ENCODE measurements at places on chromosomes 3 and 15.

DNA sequence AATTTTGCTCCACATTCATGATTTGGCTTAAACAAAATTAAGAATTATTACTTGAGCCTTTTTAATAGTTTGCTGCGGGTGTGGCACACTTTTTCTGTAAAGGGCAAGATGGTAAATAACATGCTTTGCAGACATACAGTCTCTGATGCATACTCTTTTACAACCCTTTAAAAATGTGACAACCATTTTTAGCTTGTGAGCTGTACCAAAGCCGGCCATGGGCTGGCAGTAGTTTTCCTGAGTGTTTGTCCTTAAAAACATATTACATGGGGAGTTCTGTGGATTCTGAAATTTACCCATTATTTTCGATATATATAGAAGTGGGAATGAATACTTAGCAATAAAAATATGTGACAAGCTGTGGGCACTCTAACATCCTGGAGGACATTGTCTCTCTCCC is 163.4 kb downstream of the FNDC3B start:
- DNase-seq, result no peak

DNA sequence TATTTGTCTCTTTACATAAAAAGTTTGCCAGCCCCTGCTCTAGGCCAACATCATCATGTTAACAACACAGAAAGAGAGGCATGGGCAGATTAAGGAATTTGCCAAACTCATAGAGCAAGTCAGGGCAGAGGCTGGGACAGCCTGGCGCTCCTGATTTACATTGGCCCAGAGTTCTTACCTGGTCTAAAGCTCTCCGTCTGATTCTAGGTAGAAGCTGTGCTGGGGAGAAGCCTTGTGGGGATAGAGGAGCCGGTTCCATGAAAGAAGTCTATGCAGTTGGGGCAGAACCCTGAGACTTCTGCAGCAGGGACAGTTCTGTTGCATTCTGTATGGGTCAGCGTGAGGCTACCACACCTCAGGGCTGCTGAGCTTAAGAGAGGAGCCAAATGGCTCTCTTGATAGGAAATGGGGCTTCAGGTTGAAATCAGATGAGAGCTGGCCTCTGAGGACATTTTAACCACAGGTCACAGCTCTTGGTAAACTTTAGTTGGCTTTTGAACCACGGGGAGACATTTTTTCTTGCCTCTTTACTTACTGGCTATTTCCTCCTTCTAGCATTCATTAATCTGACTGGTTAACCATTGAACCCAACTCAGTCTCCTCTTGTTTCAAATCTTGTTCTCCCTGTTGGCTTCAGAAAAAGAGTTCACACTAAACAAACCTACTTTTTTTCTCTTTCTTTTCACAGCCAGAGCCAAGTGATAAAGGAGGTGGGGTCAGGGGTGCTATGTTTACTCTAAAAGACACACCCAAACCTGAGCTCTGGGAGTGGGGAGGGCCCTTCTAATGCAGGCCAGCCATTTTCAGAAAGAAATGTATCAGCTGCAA is 250.7 kb downstream of the OPA1 start:
- DNase-seq, result no peak

DNA sequence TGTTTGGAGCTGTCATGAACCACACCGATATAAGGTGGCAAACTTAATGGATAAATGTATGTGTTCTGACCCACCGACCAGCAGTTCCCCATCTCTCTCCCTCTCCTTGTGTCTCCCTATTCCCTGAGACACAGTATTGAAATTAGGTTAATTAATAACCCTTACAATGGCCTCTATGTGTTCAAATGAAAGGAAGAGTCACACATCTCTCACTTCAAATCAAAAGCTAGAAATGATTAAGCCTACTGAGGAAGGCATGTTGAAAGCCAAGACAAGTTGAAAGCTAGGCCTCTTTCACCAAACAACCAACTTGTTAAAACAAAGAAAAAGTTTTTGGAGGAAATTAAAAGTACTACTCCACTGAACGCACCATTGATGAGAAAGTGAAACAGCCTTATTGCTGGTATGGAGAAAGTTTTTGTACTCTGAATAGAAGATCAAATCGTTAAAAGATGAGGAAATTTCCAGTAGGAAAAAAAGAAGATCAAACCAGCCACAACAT is 15.0 kb downstream of the ATR start:
- DNase-seq, result no peak

DNA sequence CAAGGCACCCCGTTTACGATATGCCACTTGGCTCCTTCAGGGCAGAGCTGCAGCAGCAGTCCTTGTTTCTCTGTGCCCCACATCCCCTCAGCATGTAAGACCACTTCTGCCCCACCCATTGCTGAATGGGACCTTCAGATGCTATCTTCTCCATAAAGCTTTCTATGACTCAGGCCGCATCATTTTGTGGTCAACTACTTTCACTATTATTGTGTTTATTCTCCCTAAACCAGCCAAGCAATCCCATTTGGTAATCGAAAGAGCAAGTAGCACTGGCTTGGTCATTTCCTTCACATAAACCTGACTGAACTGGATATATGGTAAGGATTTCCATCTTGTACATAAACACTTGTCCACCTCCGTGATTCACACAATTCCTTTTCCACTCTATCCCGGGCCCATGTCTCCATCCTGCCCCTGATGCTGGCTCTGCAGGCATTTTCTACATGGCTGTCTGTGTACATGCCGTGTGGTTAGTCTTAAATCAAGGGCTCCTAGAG is 25.7 kb downstream of the LIPC start:
- no peak for DNase-seq

DNA sequence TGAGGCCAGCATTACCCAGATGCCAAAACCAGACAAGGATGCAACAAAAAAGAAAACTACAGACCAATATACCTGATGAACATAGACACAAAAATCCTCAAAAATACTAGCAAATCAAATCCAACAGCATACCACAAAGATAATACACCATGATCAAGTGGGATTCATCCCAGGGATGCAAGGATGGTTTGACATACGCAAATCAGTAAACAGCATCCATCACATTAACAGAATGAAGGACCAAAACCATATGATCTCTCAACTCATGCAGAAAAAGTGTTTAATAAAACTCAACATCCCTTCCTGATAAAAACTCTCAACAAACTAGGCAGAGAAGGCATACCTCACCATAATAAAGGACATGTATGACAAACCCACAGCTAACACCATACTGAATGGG is 14.0 kb upstream of the PIAS1 start:
- DNase-seq, result no peak

GRCh38 chr3:5300638-5301037 is 113.1 kb downstream of the EDEM1 start:
- DNase-seq, result no peak

DNA sequence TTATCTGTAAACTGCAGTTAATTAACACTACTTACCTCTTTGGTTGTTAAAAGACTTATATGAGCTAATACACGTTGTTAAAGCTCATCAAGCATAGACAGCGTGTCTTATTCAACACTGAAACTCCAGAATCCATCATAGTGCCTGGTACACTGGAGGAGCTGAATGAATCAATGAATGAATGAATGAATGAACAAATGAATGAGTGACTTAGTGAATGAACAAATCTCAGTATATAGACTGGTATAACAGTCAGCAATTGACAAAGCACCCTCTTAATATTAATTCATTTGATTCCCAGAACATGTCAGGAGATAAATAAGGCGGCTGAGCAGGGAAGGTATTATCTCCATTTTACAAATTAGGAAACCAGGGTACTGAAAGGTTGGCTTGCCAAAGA is 7.1 kb downstream of the CASR start:
- no peak for DNase-seq

GRCh38 chr15:29736012-29736743 is 86.1 kb downstream of the TJP1 start:
- DNase-seq, result no peak

DNA sequence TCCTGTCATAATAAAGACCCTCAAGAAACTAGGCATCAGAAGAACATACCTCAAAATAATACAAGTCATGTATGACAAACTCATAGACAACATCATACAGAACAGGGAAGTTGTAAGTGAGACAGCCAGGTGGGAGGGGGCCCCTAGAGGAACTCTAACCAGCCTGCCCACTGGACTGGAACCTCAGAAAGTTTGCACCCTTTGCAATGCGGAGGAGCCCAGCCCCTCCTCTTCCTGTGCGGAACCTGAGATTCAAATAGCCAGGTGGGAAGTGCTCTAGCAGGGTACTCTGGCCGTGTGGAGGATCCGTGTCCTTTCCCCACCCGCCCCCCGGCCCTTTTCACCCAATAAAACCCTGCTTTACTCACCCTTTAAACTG is 387.0 kb upstream of the CBLB start:
- DNase-seq, result no peak

DNA sequence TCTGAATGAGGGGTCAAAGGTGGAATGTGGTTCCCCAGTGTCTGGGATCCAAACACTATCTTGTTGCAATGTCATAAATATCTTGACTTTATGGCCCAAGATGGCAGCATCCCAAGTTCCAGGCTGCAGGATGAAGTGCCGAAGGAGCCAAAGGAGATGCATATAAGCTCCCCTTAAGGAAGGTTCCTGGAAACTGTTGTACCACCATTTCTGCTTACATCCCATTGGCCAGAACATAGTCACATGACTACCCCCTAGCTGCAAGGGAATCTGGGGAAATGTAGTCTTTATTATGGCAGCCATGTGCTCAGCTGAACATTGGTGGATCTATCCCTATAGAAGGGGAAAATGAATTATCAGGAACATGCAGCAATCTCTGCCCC is 54.3 kb downstream of the BDH1 start:
- no peak for DNase-seq

- no peak for DNase-seq
Observed at GRCh38 chr15:25408428-25408827, 30.4 kb downstream of the UBE3A start.

DNA sequence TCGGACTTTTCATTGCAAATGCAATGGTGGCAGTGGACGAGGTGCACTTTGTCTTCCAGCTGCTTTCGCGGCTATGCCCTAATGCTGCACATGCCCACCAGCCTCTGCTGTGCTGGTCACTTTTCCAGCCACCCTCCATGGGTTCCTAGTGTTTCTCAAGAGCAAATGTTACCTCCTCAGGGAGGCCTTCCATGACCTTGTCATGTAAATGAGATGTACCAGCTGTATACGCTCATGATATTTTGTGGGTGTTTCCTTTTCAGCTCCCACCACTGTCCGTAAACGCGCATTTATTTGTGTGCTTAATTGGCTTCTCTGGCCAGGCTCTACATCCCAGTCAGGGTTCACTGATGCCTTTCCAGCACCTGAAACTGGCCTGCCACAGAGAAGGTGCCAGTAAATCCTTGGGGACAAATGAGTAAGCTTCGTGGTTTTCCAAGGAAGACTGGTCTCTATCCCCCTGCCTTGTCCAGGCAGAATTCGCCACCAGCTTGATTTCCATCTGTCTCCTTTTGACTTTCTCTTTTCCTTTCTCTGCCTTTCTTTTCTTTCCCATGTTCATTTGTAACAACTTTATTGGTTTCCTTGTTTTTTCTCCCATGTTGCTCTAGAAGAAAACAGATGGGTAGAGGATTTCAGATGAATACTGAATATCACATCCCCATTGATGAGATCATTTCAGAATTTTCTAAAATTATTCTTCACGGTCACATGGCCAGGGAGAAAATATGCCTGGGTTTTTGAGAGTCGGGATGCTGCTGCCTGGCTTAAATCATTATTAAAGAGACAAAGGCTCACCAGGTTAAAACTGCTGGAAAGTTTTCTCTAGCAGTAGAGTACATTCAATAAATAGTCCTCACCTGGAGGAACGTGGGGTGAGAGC is 82.5 kb downstream of the CHST2 start:
- DNase-seq, result no peak

- DNase-seq, result no peak
Observed at GRCh38 chr3:196122021-196122687, 40.3 kb upstream of the TFRC start.

GRCh38 chr3:126961191-126961790 is 21.6 kb upstream of the PLXNA1 start:
- no peak for DNase-seq

GRCh38 chr3:10883478-10884234 is 67.6 kb downstream of the SLC6A11 start:
- no peak for DNase-seq

DNA sequence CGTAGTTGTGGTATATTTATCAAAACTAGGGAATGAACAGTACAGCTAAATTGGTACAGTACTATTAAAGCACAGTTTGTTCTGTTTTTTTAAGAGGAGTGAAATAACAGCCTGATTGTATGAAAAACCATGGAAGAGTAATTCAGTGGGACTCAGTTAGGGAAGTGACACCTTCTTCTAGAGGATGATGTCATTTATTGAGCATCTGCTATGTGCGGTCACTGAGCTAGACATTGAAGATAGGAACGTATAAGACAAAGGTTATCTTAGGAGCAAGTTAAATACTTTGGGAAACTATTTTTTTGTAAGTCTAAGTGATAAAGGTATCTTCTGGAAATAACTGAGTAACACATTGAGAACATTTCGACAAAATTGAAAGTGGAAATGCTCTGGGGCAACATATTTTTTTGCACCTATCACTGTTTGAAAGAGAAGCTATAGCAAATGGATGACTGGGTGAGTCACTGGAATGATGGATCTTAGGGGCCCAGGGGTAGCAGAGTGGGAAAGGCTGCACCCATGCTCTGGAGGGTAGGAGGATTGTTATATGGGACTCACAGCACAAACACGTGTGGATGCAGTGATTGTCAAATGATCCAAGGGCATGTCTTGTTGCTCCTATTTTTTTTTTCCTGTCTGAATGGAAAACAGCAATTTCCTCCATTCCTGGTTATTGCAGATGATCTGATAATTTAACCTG is 43.0 kb downstream of the OXNAD1 start:
- DNase-seq, result no peak

GRCh38 chr15:50797926-50798325 is 32.4 kb upstream of the SPPL2A start:
- no peak for DNase-seq

DNA sequence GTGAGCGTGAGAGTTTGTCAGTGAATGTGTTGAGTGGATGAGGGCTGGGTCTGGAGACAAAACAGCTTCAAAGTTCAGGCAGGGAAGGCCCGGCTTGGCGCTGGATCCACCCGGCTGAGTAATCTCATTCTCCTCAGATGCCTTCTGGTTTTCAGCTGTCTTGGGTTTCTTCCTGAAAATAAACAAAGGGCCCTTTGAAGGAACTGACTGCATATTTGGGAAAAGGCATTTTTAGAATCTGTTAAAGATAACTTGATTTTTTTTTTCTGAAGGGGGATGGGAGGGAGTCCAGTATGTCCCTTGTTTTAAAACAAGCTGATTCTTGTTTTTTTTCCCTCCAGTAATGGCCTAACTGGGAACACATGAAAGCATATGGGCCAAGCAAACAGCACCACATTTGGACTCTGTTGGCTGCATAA is 86.4 kb downstream of the TIGIT start:
- no peak for DNase-seq

Data from NCI-H1417 treated with DMSO at 0.1 percent for 48 hours (cell line).